Naive B cell (primary cell): ENCODE measurements at places on chromosomes 1 and 21. TPM values are rescaled to one million over a fixed set of nuclear protein-coding genes. Genes with fewer than 3 reads are reported as not detected.
A peak's percentile ranks its signal among the peaks of the same experiment; 100 is the strongest.

- H3K27ac ChIP-seq, result no peak overlapping the region
- H3K36me3 ChIP-seq, result no peaks in the 10 kb centered on the region
- no peak for DNase-seq
- H3K27me3 ChIP-seq, result peaks cover 69% of the 10 kb centered on the region
Measured at GRCh38 chr1:46517010-46517600, 27.5 kb downstream of the DMBX1 start.

DNA sequence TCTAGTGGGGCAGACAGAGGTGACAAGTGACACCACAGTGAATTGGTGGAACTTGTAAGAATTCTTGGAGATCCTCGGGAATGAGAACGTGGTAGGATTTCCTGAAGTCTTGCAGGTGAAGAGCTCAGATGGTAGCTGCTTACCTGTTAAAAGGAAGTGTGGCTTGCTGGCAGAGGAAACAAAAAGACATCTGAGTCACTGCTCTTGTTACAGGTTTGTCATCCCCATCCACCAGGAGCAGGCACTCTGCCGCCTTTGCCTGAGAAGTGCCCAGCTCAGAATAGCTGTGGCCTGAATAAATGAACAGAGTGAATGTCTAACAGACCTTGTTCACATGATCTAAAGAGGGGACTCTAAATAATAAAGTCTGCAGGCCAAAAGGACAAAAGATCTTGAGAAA is 12.3 kb upstream of the ZSCAN20 start:
- H3K4me1 ChIP-seq, result peaks cover 45% of the 10 kb centered on the region
- peaks cover 3% of the 10 kb centered on the region for H3K27me3 ChIP-seq
- no peak for DNase-seq
- peak overlapping the region; percentile 58 for H3K27ac ChIP-seq
- H3K4me3 ChIP-seq, result peak overlapping the region; percentile 1

DNA sequence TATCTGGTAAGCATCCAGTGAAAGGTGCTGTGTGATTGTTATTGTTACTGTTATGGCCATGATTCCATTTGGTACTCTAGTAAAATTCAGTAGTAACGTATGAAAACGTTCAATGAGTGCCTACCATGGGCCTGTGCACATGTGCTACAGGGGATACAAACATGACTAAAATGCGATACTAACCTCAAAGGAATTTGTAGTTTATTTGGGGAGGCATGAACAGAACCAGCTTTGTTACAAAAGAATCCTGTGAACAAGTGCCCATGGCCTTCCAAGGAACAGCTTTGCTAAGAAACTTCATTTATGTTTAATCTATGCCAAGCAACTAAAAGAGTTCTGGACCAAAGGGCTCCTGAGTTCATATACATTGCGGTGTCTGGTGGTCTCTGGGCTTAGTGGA is 28.7 kb downstream of the PTGFR start:
- no peak for DNase-seq
- no peak overlapping the region for H3K4me3 ChIP-seq
- H3K4me1 ChIP-seq, result no peaks in the 10 kb centered on the region

GRCh38 chr1:165259706-165260428 is 96.6 kb downstream of the LMX1A start:
- no peaks in the 10 kb centered on the region for H3K4me1 ChIP-seq
- no peak for DNase-seq
- peaks cover 50% of the 10 kb centered on the region for H3K27me3 ChIP-seq
- H3K4me3 ChIP-seq, result no peak overlapping the region
- H3K36me3 ChIP-seq, result no peaks in the 10 kb centered on the region
- no peak overlapping the region for H3K27ac ChIP-seq

DNA sequence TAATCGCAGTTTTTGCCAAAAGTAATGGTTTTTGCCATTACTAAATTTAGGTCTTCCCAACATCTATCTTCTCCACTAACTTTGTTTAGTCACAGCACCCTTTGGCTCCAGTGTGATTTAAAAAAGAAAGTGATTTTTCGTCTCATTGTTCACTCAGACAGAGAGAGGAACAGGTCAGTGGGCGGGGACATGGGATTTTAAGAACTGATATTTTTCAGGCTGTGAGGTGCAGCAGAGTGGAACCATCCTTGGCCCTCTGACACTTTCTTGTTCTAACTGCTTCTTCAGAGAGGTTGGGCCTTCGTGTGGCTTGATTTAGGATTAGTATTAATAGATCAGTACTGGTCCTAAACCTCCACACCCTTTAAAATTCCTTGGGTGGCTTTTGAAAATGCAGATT is 38.8 kb downstream of the CASQ2 start:
- H3K4me1 ChIP-seq, result no peaks in the 10 kb centered on the region
- H3K36me3 ChIP-seq, result no peaks in the 10 kb centered on the region

DNA sequence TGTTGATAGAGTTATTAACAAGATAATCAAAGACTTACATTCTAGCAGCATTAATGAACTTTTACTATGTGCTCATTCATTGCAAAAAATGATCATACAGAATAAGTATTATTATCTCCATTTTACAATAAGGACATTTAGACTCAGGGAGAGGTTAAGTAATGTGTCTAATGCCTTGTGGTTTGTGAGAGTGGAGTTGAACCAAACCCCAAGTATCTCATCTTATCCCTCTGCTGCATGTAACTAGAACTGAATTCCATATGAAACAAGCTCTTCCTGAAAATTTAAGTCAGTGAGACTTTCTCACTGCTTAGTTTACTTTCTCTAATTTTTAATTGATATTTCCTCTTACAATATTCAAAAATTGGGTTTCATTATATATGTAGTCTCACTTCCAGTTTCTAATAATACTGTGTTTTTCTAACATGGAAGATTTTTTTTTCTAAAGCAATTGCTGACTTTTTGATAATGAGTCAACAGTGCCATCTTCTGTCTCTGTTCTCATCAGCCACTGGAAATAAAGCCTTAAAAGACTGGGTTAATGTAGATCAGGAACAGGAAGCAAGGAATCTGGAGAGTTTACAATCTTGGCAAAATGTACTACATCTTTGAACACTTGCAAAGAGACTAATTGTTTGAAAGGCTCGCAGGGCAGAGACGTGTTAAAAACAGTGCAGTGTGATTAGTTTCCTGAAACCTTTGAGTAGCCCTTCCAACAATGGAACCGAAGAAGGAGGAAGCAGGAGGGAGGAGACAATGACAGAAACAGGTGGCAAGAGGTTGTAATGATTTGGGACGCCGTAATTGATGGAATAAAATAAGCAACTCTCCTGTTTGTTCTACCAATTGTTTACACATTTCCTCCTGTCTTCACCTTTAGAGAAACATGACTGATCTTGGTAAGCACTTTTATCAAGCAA is 567.6 kb downstream of the MRPL39 start:
- H3K4me1 ChIP-seq, result peaks cover 34% of the 10 kb centered on the region
- no peaks in the 10 kb centered on the region for H3K27me3 ChIP-seq
- DNase-seq, result peak; percentile 54
- H3K27ac ChIP-seq, result peak overlapping the region; percentile 72
- no peaks in the 10 kb centered on the region for H3K36me3 ChIP-seq

Gene LCE3E
- polyA plus RNA-seq, result not detected

DNA sequence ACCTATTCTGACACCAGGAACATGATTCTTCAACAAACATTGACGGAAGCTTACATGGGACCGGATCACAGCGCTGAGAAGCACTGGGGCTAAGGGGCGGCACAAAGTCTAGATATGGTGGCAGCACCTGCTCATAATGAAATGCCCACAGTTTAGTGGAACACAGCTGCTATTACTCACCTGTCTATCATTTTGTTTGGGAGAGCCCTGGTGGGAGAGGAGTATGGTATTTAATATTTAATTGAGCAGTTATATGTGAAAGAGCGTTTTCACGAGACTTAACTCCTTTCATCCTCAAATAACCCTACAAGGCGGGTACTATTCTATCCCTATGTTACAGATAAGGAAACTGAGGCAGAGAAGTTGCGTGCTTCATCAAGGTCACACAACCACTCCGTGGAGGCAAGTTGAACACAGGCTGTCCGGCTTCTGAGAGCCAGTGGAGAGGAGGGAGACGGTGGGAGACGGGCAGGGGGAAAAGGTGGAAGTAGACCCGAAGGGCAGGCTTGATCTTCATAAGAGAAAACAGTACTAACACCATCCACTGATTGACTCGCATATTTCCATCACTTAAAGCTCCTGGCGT is 790 bp upstream of the TSNAX start:
- H3K27me3 ChIP-seq, result no peaks in the 10 kb centered on the region
- H3K4me1 ChIP-seq, result peaks cover 47% of the 10 kb centered on the region
- H3K4me3 ChIP-seq, result peak overlapping the region; percentile 99
- no peak for DNase-seq

Gene GPR25
- polyA plus RNA-seq, result 0.26 TPM
